ENCODE measurements at places on chromosomes 6 and 20.
A peak's percentile ranks its signal among the peaks of the same experiment; 100 is the strongest.

DNA sequence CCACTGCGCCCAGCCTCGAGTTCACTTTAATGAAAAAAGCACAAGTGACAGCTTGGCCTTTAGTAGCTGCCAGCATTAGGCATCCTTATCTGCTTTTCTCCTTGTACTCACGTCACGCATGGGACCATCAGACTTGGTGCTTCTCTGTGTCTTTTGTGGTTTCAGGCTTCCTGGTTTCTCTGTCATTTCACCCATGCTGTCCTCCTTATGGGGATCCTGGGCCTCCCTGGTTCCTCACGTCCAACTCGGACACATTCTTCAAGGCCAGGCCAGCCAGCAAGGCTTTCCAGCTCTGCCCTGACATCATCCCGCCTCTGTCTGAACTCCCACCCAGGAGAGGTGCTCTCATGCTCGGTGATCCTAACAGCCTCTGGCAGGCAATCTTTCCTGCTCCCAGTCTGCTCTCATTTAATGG, 83.2 kb downstream of the TIAM2 start:
- DNase-seq: no peak
- no peaks in the 10 kb centered on the region for H3K4me1 ChIP-seq
- no peaks in the 10 kb centered on the region for H3K27me3 ChIP-seq
- no peaks in the 10 kb centered on the region for H3K36me3 ChIP-seq
- no peak overlapping the region for H3K27ac ChIP-seq

DNA sequence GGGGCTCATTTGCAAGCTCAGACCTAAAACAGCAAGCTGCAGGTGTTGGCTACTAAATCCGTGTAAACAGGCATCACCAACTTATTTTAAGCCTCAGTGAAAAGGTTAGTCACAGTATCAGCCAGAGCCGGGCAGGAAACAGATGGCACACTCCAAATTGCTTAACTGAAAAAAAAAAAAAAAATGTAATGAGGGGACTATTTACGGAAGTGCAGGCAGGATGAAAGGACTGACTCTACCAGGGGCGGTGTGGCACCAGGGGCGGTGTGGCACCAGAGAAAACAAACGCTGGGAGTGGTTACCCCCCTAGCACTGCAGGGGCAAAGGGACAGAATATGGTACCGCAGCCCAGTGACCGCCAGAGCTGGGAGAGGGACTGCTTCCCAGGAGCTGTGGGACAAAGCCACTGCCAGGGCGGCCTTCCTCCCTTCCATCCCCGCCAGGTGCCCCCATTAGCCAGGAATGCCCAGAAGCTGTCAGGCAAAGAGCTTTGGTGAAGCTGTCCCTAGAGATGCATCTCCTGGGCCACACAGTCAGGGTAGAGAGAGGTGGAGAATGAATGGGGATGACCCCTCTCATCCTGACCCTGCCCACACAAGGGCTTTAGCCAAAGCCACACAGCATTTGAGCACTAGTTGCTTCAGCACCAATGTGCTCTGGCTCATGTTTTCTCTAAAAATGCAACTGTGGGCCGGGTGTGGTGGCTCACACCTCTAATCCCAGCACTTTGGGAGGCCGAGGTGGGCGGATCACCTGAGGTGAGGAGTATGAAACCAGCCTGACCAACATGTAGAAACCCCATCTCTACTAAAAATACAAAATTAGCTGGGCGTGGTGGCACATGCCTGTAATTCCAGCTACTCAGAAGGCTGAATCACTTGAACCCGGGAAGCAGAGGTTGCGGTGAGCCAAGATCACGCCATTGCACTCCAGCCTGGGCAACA, 39.6 kb upstream of the GFOD1 start:
- DNase-seq: no peak
- H3K4me3 ChIP-seq: no peak overlapping the region
- H3K27ac ChIP-seq: no peak overlapping the region
- H3K36me3 ChIP-seq: no peaks in the 10 kb centered on the region
- H3K4me1 ChIP-seq: peaks cover 7% of the 10 kb centered on the region
- no peaks in the 10 kb centered on the region for H3K27me3 ChIP-seq

DNA sequence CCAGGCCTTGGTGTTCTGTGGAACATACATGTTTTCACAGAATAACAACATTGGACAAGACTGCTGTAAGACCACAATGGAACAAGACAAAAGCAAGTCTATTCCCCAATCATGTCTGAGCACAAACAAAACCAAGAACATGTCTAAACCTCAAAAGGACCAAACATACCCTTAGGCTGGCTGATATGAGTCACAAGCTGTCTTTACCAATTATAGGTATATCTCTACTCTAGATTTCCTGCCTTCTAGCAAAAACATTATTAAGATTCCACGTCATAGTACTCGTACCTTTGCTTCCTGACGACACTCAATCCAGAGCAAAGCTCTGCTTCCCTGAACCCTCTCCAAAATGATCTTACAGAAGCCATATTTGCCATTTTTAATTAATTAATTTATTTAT, 15.4 kb upstream of the L3MBTL1 start:
- no peaks in the 10 kb centered on the region for H3K4me1 ChIP-seq
- no peak overlapping the region for H3K27ac ChIP-seq
- DNase-seq: no peak
- no peaks in the 10 kb centered on the region for H3K36me3 ChIP-seq
- H3K4me3 ChIP-seq: no peak overlapping the region
- no peaks in the 10 kb centered on the region for H3K27me3 ChIP-seq

DNA sequence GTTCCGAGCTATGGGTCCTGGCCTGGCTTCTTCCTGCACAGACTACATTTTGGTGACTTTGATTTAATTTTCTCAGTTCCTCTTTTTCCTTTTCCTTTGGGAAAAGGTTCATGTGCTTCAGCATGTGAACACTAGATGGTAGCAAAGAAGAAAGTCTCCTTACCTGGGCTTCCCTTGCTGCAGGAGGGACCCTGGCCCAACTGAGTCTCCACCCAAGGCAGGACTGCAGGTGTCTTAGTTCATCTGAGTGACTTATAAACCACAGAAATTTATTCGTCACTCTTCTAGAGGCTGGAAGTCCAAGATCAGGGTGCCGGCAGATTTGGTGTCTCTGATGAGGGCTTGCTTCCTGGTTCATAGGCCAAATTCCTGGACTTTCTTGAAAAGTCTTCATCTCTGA, 163.2 kb downstream of the SYCP2 start:
- no peaks in the 10 kb centered on the region for H3K36me3 ChIP-seq
- H3K27me3 ChIP-seq: no peaks in the 10 kb centered on the region
- DNase-seq: no peak
- H3K4me1 ChIP-seq: no peaks in the 10 kb centered on the region
- H3K4me3 ChIP-seq: no peak overlapping the region

DNA sequence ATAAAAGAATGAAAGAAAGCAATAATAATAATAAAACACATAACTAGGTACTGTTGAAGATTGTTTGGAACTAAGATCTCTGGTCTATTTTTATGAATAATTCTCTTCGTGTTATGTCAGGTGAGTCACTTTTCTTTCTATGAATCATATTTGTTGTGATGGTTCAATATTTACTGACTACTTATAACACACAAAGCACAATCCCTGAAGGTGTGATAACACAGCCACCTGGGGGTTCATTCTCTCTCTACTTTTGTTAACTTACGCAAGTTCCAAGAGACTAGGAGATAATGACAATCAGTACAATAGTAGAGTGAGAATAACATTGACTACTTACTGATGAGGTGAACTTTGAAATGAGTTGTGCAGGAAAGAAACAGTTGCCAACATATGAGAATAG, 149.9 kb downstream of the IBTK start:
- H3K27me3 ChIP-seq: no peaks in the 10 kb centered on the region
- no peak for DNase-seq
- H3K4me1 ChIP-seq: peaks cover 3% of the 10 kb centered on the region
- H3K27ac ChIP-seq: no peak overlapping the region
- no peak overlapping the region for H3K4me3 ChIP-seq

DNA sequence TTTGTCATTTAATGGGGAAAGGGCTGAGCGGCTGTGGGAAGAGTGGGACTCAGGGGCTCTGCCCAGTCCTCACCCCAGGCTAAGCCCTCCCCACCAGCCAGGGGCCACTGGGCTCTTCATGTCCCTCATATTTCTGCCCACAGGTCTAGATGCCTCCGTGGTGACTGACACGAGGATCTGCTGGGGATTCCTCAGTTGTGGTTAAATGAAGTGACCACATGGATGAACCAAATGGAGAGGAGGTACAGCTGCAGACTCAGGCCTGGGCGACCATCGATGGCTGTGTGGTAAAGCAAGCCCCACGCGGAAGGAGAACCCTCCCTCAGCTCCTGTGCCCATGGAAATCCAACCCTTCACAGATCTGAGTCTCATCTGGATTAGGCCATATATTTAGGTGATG, 29.4 kb downstream of the RAET1L start:
- no peak overlapping the region for H3K27ac ChIP-seq
- H3K4me1 ChIP-seq: peaks cover 3% of the 10 kb centered on the region
- no peak overlapping the region for H3K4me3 ChIP-seq
- H3K27me3 ChIP-seq: no peaks in the 10 kb centered on the region
- no peaks in the 10 kb centered on the region for H3K36me3 ChIP-seq
- DNase-seq: no peak

DNA sequence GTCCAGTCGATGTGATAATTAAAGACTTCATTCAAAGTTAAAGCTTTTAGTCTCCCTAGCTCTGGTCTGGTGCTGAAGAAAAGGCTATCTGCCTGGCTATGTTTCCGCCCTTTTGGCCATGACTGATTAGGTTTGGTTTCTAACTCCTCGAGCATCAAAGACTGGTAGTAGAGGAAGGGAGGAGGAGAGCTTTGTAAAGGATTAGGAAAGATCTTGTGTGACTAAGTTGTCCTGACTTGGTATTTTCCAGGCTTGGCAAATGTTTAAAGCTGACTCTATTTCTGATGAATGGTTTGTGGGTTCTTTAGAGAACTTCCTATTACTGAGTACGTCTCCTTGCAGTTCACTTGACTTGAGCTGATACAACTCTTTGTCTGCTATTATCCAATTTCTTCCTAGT, 312.9 kb downstream of the GJA1 start:
- no peak for DNase-seq
- H3K27ac ChIP-seq: no peak overlapping the region
- no peaks in the 10 kb centered on the region for H3K36me3 ChIP-seq
- H3K4me1 ChIP-seq: no peaks in the 10 kb centered on the region

DNA sequence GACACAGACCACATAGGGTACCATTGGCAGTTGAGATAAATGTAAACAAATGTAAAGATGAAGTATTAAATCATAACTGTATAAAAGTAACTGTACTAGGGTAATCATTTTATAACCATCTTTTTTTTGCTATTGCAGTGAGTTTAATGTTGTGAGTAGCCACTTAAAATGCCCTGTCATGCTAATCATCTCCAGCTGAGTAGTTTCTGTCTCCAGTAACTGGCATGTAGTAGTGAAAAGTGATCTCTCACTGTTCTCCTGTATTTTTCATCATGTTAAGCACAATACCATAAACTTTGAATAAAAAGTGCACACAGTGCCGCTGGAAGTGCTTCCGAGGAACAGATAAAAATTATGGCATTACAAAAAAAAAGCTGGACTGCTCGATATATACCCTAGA, 45.0 kb upstream of the OPRM1 start:
- no peaks in the 10 kb centered on the region for H3K27me3 ChIP-seq
- no peak overlapping the region for H3K27ac ChIP-seq
- no peaks in the 10 kb centered on the region for H3K4me1 ChIP-seq
- no peak for DNase-seq
- no peak overlapping the region for H3K4me3 ChIP-seq
- H3K36me3 ChIP-seq: no peaks in the 10 kb centered on the region

DNA sequence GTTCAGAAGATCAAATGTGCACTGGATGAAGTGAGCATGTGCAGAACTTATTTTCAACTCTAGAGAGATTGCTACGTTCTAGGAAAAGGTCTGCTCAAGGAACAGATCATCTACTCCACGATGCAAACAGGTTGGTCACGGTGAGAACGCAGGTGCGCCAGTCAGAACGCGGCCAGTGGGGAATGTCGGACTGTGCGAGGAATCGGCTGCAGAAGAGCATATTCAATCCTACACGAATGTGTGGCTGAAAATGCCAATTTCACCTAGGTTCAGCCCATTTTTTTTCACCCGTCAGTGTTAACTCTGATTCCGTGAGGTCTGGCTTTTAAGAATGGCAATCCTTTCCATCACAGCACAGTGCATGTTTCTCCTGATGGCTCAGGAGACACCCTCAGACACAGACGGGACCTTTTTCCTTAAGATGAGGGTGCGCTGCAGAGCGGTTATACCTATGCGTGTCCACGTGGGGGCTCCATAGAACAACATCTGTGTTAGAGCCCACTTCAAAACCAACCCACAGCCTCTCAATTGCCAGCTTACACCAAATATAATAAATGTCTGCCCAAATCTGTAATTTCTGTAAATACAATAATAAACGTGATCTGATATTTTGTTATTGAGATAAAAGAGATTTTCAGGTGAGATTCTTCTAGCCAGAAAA, 250.4 kb downstream of the FOXA2 start:
- H3K27ac ChIP-seq: no peak overlapping the region
- no peaks in the 10 kb centered on the region for H3K27me3 ChIP-seq
- no peak overlapping the region for H3K4me3 ChIP-seq
- peaks cover 7% of the 10 kb centered on the region for H3K4me1 ChIP-seq
- peak; percentile 61 for DNase-seq
- H3K36me3 ChIP-seq: no peaks in the 10 kb centered on the region

GRCh38 chr6:3329393-3330051, 70.8 kb downstream of the PSMG4 start:
- no peaks in the 10 kb centered on the region for H3K27me3 ChIP-seq
- H3K4me3 ChIP-seq: no peak overlapping the region
- no peaks in the 10 kb centered on the region for H3K36me3 ChIP-seq
- DNase-seq: no peak
- H3K4me1 ChIP-seq: peaks cover 4% of the 10 kb centered on the region

- H3K27me3 ChIP-seq: no peaks in the 10 kb centered on the region
- H3K27ac ChIP-seq: no peak overlapping the region
- H3K4me1 ChIP-seq: no peaks in the 10 kb centered on the region
- H3K36me3 ChIP-seq: no peaks in the 10 kb centered on the region
Measured at GRCh38 chr6:3320238-3320811, 61.6 kb downstream of the PSMG4 start.

DNA sequence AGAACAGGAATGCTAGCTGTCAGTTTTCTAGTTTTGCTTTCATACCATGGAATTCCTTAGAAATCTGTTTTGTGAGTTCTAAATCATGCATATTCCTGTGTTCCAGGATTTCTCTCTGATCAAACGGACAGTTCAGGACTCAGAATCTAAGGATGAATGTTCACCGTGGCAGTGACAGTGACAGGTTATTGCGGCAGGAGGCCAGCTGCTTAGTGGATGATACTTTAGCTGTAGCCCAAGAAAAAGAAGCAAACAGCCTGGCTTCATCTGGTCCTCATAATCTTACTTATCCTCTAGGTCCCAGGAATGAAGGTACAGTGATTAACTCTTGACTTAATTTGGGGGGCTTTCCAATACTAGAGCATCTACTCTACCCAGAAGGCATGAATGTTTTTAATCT, 27.1 kb downstream of the KCTD20 start:
- DNase-seq: no peak
- H3K36me3 ChIP-seq: peaks cover 15% of the 10 kb centered on the region
- no peak overlapping the region for H3K4me3 ChIP-seq
- H3K27ac ChIP-seq: no peak overlapping the region
- no peaks in the 10 kb centered on the region for H3K4me1 ChIP-seq
- no peaks in the 10 kb centered on the region for H3K27me3 ChIP-seq

GRCh38 chr20:45051204-45052060, 49.5 kb downstream of the KCNS1 start:
- no peaks in the 10 kb centered on the region for H3K27me3 ChIP-seq
- no peaks in the 10 kb centered on the region for H3K4me1 ChIP-seq
- H3K36me3 ChIP-seq: peaks cover 3% of the 10 kb centered on the region
- DNase-seq: no peak
- no peak overlapping the region for H3K27ac ChIP-seq
- no peak overlapping the region for H3K4me3 ChIP-seq

GRCh38 chr6:85403331-85404015, 46.4 kb upstream of the NT5E start:
- H3K27me3 ChIP-seq: no peaks in the 10 kb centered on the region
- no peak overlapping the region for H3K4me3 ChIP-seq
- no peak overlapping the region for H3K27ac ChIP-seq
- no peaks in the 10 kb centered on the region for H3K36me3 ChIP-seq
- peaks cover 4% of the 10 kb centered on the region for H3K4me1 ChIP-seq
- DNase-seq: no peak

All from liver (tissue), 10 donors.